Substantia nigra (tissue), 51 donors: ENCODE measurements at places on chromosomes 5 and 9.
A peak's percentile ranks its signal among the peaks of the same experiment; 100 is the strongest.

- no peak for DNase-seq
These were observed 12.6 kb downstream of the TRIM23 start for GRCh38 chr5:65611524-65611923.

GRCh38 chr5:110846398-110847001, 107.7 kb downstream of the SLC25A46 start:
- no peak for DNase-seq

- DNase-seq: no peak
These were observed 18.5 kb upstream of the TIMD4 start for GRCh38 chr5:156981481-156981880.

DNA sequence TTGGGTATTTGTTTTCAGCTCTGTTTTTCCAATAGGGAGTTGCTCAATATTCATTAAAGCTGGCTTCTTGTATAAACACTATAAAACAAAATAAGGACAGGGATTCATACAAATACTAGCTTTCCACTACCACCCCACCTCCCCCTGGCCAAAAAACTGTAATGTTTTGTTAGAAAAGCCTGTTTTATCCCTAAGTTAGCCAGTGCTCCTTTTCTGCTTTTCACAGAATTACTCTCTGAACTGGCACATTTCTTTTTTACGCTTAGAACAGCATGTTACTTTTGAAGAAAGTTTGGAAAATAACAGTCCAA, 147.4 kb upstream of the DMRT1 start:
- no peak for DNase-seq

- DNase-seq: no peak
These were observed 34.6 kb upstream of the IPPK start for GRCh38 chr9:92704528-92704927.

DNA sequence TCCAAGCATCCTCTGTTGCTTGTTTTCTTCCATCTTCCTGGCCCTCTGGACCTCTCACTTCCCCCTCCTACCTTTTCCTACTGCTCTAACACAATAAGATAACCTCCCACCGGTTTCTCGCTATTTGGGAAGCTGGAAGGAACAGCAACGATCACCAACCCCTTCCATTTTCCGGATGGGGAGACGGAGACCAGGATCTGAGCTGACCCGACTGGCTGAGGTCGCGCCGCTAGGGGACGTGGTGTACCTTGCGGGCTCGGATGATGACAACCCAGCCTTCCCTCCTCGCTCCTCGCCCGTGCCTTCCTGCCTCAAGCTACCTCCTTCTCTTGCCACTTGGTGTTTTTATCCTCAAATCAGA, 1.9 kb downstream of the LPAR1 start:
- peak; percentile 86 for DNase-seq

- DNase-seq: no peak
These were observed 42.6 kb downstream of the ZDHHC21 start for GRCh38 chr9:14650596-14650995.

GRCh38 chr5:169048181-169049125, 252.5 kb downstream of the SLIT3 start:
- DNase-seq: no peak

- DNase-seq: no peak
These were observed 43.0 kb upstream of the NEK6 start for GRCh38 chr9:124214596-124215367.

DNA sequence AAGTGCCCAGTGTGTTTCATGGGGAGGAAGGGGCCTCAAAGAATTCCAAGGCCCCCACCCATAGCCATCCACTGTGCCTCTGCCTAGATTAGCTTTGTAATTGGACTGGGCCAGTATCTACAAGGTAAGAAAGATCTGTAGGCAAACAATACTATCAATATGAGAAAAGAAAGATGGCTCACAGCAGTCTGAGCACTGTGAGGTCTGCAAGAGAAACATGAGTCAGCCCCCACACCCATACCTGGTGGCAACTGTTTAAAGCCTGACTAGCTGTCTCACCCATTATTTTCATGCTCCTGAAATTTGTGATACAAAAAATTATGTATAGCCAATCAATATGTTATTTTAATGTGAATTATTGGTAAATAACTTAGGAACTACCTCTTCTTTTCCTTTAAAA, 10.0 kb upstream of the ZNF483 start:
- DNase-seq: no peak

DNA sequence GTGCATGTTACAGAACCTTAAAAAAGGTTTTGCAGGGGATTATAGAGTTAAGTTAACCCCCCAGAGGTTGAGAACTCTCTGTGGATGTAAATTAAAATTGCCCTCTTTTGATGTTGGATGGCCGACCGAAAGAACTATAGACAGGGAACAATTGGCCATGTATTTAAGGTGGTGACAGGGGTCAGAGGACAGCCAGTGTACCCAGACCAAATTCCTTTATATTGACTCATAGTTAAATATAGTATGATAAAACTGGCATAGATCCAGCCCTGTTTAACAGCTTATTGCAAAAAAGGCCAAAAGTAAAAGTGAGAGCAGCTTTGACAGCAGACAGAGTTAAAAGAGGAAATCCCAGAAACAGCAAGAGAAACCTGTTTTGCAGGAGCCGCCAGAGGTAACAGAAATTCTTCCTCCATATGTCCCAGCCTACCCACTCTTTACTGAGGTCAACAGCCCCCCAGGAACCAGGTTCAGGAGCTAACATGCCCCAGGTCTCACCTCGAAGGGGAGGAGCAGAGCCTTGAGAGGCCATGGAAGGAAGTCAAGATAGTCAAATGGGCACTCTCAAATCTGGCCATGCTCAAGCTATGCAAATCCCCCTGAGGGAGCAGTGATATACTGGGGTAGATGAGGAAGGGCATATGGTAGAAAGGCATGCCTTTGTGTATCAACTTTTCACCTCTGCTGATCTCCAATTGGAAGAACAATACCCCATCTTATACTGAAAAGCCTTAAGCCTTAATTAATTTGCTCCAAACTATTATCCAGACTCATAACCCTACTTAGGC, 156.4 kb upstream of the COX7C start:
- DNase-seq: no peak

GRCh38 chr9:120715389-120715924, 1.2 kb upstream of the MEGF9 start:
- peak; percentile 39 for DNase-seq

GRCh38 chr9:137694962-137695875, 76.4 kb downstream of the EHMT1 start:
- DNase-seq: peak; percentile 71

DNA sequence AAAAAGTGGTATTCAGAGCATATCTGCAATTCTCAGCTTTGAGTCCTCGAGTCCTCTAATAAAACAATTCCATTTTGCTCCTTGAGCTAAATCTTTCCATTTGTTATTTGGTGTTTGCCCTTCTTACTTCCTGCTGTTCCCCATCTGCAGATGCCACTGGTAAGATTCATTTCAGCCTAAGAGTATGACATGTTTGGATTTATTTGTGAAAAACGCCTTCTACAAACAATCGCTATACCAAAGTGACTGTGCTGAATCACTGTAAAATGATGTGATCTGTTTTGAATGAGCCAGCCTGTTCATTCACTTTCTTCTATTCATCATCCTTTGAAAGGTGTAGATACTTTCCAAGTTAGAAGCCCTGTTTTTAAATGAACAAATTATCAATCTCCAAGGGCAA, 27.7 kb downstream of the KCTD16 start:
- no peak for DNase-seq

- DNase-seq: no peak
These were observed 481.6 kb upstream of the KIF2A start for GRCh38 chr5:61824396-61824795.

DNA sequence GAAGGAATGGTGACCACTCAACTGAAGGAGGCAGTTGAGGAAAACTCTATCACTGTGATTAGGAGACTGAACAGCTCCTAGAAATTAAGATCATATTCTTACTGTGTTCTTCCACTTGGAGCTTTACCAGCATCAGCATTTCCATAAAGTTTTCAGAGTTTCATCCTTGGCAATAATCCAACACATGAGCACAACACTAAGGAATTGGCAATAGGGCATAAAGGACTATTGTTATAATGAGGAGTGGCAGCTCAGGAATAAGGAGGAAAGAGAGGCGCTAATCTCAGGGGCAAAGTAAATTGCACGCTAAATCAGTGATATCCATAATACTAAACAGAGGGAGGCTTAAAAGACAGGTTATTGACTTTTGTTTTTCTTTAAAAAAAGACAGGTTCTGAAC, 338.9 kb downstream of the EFNA5 start:
- DNase-seq: no peak

DNA sequence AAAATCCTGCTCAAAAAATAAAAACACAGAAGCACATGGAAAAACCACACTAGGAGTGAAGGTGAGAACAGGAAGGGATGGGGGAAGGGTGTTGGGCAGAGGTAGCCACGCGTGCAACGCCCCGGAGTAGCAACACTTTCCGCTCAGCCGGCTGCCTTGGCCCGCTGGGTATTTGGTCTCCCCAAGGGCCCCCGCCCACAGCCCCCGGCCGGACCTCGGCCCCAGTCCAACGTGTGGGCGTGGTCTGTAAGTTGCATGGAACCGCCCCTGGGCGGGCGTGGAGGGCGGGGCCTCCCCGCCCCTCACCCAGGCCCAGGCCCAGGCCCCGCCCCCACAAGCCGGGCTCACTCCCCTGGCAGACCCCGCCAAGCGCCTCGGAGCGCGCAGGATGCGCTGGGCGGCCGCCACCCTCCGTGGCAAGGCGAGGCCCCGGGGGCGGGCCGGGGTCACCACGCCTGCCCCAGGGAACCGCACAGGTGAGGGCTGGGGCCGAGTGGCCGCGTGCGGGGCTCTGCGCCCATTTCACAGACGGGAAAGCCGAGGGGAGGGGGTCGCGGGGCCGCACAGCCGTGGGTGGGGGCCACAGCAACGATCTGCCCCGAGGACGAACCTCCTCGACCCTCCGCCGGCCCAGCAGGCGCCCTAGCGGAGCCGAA, at the start of gene SUSD3:
SUSD3 (plus strand) TSS at position 347 of the 656 bp plus-strand sequence; CDS start at position 389, 42 bp downstream.
- peak; percentile 27 for DNase-seq

DNA sequence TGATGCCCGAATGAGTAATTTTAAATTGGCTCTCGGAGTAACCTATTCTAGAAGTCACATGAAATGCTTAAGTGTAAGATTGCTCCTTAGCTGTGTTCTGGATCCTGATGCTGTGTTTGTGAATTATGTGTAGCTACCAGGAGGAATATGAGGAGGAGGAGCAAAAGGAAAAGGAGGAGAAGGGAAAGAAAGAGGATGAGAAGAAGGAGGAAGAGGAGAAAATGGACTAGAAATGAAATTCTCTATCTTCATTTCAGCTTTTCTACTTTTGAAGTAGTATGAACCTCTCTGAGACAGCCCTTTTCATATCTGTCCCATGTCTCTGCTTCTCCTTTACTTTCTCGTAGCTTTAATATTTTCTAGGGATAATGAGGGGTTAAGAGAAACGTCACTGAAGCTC, 119.4 kb upstream of the ACTBL2 start:
- DNase-seq: no peak

GRCh38 chr5:107011605-107012004, 659.1 kb downstream of the EFNA5 start:
- DNase-seq: no peak

DNA sequence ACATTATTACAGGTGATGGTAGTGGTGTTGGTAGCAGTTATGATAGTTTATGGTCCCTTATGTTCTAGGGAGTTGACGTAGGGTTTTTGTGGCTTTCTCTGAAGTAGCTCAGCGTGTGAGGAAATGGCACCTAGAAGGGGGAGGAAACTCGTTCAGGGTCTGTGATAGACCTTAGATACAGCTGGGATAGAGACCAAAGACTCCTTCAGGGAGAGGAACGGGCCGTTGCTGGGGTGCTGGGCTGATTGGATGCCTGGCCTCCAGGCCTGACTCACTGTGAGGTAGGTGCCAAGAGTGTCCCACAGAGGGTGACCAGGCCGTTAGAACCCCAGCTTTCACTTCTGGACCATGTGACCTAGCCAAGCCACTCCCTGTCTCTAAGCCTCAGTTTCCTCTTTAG, 96.6 kb downstream of the DAB2IP start:
- DNase-seq: no peak

DNA sequence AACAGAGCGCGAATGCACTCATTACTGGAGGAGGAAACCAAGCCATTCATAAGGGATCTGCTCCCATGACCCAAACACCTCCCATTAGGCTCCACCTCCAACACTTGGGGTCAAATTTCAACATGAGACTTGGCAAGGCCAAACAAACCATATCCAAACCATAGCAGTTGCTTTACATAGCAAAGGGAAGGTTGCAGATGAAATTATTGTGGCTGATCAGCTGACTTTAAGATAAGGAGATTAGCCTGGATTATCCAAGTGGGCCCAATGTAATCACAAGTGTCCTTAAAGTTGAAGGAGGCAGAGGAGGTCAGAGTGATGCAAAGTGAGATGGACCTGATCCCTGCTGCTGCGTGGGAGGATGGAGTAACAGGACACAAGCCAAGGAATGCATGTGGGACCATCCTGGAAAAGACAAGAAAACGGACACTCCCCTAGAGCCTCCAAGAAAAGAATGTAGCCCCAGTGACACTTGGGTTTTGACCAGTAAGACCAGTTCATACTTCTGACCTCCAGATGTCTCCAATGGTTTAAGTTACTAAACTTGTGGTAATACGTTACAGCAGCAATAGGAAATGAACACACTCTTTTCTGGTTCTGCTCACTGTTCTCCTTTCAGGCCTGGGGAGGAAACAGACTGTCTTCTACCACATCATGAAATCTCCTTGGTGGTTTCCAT, 167.3 kb downstream of the GNAQ start:
- no peak for DNase-seq

DNA sequence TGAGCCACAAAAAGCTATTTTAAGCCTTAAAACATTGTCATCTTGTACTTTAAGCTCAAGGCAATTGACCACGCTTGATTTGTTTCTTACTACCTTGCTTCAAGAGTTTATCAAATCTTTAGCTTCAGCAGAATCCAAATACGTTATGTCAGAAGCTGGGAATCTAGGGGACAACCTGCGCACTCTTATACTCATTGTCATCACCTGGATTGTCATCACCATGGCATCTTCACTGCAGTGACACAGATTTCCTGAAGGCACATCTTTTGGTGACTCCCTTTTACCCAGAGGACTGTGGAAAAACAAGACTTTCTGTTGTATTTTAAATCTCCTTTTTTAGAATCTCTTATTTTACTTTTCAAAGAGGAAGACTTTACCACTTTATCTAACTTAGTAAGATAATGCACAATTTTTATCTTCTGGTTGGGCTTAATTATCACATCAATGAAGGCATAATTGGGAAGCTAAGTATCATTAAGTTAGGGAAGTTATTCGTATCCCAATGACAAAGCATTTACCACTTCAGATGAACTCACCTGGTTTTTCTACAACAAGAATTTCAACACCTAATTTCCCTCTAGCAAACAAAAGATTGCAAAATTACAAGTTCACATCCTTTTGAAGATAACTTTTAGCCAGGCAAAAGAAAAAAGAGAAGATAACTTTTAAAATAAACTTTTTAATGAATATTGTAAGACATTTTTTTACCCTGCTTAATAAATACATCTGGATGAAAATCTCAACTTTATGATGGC, 162.0 kb downstream of the DOCK2 start:
- DNase-seq: no peak

DNA sequence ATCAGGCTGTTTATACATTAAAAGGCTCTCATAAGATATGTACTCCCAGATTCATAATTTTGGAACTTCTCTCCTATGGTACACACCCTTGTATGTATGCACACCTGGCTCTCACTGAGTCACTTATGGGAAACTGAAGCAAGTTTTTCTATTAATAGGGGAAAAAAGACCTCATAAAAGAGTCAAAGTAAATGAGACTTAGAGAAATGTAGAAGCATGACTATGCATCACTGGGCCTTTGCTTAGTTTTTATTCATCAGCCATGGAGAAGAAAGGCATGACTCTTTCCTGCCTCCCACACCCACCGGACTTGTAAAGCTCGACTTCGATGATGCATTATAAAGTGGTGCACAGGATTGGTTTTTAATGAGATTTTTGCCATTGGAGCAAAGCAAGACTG, 28.2 kb downstream of the MTAP start:
- DNase-seq: no peak

- DNase-seq: no peak
These were observed 20.8 kb downstream of the OR1L3 start for GRCh38 chr9:122695696-122696095.
